Stimulated activated CD4-positive, alpha-beta T cell treated with anti-CD3 and anti-CD28 coated beads, Interleukin-4, amount 100 ng/mL, for 24 hours (primary cell): ENCODE measurements at places on chromosomes 12 and 14.

DNA sequence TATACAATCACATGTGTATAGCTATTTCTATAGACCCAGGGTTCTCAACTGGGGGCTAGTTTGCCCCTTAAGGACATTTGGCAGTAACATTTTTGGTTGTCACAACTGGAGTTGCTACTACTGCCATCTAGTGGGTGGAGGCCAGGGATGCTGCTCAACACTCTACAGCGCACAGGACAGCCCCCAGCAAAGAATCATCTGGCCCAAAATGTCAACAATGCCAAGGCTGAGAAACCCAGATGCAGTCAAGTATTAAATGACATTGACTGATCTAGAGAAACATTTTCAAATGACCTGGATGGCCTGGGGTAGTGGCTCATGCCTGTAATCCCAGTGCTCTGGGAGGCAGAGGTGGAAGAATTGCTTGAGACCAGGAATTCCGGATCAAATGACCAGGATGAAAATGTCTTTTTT is 5.8 kb downstream of the WSB2 start:
- DNase-seq: peak; percentile 82

DNA sequence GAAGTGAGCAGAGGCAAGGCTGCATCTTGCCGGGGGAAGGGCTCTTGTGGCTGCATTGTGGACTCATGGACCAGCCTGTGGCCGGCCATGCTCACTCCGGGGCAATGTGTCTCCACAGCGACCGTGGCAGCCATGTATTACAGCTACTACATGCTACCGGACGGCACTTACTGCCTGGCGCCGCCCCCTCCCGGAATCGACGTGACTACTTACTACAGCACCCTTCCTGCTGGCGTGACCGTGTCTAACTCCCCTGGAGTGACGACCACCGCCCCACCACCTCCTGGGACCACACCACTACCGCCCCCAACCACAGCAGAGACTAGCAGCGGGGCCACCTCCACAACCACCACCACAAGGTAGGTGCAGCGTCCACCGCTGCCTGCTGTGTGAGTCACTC is 42.1 kb downstream of the SFSWAP start:
- DNase-seq: no peak

- DNase-seq: no peak
These were observed 5.3 kb downstream of the BHLHE41 start for GRCh38 chr12:26119391-26119989.

DNA sequence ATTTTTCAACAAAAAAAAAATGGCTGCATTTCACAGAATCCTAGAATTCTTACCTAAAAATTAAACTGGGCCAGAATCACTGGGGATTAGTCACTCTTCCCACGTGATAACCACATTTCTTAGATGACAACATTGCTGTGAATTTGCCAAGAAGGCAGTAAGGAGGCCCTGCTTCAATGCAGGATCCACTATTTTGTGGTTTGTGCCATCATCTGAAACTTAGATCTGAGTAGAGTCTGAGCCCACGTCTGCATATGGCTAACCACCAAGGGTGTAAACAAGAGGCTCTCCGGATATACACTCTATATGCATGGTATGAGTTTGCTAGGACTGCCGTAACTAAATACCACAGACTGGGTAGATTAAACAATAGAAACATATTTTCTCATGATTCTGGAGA is 24.4 kb upstream of the TBX5 start:
- DNase-seq: no peak

GRCh38 chr14:33782923-33783322 is 168.0 kb downstream of the EGLN3 start:
- DNase-seq: no peak

DNA sequence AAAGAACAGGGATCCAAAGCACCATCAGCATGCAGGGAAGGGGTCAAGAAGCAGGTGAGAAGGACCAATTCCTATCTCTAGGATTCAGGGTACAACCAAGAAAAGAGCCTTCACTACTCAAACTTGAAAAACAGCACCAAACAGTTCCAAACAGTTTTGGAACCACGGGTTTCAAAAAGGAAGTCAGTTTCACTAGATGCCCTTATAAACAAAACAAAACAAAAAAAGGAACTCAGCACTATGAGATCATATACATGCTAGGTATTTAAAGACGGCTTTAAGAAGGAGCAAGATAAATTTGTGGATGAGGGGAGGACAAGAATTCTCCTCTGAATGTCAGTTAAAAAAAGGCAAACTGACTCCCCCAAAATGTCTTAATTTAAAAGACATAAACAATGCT is 6.0 kb downstream of the INSM2 start:
- DNase-seq: no peak

GRCh38 chr12:14982991-14983390 is 10.1 kb downstream of the PDE6H start:
- DNase-seq: no peak

DNA sequence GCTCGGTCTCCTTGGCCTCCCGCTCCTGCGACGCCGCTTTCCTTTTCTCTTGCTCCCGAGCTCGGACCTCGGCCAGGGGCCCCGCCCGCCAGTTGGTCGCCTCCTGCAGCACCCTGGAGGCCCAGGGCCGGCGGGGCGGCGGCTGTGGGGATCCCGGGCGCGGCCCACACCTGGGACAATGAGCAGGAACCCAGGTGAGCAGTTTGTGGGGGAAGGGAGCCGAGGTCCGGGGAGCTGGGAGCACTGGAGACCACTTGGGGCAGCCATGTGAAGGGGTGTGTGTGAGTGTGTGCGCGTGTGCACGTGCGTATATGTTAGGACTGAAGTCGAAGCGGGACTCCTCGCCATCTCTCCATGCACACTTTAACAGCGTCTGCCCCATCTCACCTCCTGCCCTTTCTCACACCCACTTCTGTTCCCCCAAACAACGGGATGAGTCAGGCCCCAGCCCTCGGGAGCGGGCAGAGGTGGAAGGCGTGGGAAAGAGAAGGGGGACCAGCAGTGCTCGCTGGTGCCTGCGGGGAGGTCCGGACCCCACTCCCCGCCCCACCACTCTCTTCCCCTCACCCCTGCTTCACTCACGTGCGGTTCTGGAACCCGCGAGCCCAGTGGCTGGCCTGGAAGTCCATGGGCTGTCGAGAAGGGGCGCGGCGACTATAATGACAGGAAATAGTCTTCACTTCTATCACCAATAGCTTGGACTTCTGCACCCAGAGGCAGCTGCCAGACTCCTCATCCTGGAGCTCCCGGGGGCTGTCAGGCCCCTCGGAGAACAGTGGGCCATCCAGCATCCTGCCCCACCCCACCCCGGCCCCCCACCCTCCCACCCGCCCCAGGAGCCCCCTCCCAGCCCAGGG is 450 bp downstream of the DDN start:
- no peak for DNase-seq

DNA sequence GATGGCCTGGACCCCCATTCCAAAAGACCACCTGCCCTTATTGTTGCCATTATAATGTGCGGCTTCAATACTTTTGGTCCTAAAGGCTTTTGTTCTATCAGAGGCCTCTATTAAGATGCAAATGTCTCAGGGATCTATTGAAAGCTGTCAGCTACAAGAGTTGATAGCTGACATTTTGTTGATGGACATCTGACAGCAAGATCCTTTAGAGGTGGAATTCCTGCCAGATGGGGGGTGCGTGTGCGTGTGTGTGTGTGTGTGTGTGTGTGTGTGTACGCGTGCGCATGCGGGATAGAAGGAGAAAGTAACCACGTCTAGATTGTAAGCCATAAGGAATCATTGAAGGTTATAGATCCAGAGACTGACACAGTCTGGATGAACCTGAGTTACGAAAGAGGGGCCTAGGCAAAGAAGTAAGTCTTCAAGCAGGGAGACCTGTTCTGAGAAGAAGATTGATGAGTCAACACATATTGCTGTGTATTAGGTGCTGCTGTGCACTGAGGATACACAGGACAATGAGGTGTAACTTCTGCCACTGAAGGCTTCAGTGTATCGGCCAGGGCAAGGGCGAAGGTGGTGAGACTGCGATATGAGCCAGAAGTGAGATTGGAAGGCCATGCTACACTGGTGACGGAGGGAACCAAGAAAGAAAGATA is 89.2 kb downstream of the PRMT8 start:
- no peak for DNase-seq

- DNase-seq: no peak
These were observed 34.7 kb downstream of the CDC42BPB start for GRCh38 chr14:103022685-103023044.

GRCh38 chr12:83102499-83102898 is 415.8 kb downstream of the TMTC2 start:
- no peak for DNase-seq
